HFFc6 (cell line): ENCODE measurements at places on chromosomes 13 and 19. TPM values are rescaled to one million over a fixed set of nuclear protein-coding genes. Genes with fewer than 3 reads are reported as not detected.

GRCh38 chr13:111608556-111608955 is 288.1 kb downstream of the TEX29 start:
- DNase-seq = no peak

GRCh38 chr13:29858231-29858630 is 7.8 kb upstream of the UBL3 start:
- no peak for DNase-seq

GRCh38 chr19:32350471-32350865 is 5.1 kb downstream of the ZNF507 start:
- DNase-seq = no peak

GRCh38 chr13:103067751-103068555 is 1.7 kb upstream of the SLC10A2 start:
- no peak for DNase-seq

- no peak for DNase-seq
Measured at GRCh38 chr13:59659981-59660380, 503.7 kb downstream of the DIAPH3 start.

DNA sequence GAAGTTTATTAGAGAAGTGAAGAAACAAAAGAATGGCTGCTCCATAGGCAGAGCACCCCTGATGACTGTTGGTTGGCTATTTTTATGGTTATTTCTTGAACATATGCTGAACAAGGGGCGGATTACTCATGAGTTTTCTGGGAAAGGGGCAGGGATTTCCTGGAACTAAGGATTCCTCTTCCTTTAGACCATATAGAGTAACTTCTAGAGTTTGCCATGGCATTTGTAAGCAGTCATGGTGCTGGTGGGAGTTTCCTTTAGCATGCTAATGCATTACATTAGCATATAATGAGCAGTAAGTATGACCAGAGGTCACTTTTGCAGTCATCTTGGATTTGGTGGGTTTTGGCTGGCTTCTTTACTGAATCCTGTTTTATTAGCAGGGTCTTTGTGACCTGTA is 38.7 kb upstream of the PCDH8 start:
- DNase-seq = no peak

GRCh38 chr19:57239982-57240310 is 486 bp upstream of the ZNF805 start:
- DNase-seq = no peak

GRCh38 chr13:20351281-20352022 is 119.3 kb upstream of the GJB6 start:
- DNase-seq = peak; percentile 59

DNA sequence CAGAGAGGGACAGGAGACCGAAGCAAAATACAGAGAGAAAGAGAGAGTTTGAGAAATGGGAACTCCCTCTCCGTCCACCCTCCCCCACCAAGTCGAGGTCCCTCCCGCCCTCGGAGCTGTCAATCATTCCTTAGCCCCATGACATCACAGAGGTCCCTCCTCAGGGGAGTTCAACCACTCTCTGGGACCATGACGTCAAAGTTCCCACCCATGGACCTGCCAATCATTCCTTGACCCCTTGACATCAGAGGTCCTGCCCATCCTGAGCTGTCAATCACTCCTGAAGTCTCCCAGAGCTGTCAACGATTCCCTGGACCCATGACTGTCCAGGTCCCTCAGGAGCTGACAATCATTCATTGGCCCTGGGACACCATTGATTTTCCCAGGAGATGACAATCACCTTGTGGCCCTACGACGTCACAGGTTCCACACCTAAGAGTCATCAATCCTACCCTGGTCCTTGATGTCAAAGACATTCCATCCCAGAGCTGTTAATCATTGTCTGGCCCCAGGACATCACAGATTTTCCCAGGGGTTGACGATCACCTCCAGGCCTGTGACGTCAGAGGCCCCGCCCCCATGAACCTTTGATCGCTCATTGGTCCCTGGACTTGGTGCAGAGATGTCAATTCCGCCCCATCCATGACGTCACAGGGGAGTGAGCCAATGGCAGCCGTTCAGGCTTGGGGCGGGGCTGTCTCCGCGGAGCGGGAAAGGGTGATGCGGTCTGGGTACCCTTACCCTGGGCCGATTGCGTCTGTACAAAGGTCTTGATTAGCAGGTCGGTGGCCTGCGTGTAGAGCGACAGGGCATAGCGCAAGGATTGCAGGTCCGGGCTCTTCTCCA is 61.7 kb downstream of the COLGALT1 start:
- DNase-seq = peak; percentile 43

- no peak for DNase-seq
Measured at GRCh38 chr19:4620675-4621074, 18.6 kb upstream of the TNFAIP8L1 start.

DNA sequence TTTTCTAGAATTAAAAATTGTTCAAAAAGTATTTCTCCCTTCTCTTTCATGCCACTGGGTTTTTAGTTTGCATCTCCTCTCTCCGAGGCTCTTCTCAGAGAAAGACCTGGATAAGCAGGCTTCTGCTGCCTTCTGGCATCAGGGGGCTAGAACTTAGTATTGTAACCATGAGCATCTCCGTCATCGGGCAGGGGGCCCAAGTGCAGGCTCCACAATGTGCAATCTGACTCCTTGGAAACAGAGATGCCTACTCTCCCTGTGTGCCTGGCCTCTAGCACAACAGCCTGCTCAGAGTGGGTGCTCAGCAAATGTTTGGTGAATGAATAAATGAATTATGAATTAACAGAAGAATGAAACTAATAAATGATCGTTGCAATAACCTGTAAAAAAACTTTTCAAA is 45.6 kb upstream of the MTIF3 start:
- DNase-seq = no peak

- DNase-seq = no peak
Measured at GRCh38 chr19:31073485-31074198, 275.6 kb downstream of the TSHZ3 start.

Gene IL4I1
- 0.24 to 0.40 TPM in 2 of 3 replicates, not detected in the other for total RNA-seq

Gene MEIOSIN
- not detected in 3 replicates for total RNA-seq
